ENCODE measurements at places on chromosomes 11 and 22.
A peak's percentile ranks its signal among the peaks of the same experiment; 100 is the strongest.

DNA sequence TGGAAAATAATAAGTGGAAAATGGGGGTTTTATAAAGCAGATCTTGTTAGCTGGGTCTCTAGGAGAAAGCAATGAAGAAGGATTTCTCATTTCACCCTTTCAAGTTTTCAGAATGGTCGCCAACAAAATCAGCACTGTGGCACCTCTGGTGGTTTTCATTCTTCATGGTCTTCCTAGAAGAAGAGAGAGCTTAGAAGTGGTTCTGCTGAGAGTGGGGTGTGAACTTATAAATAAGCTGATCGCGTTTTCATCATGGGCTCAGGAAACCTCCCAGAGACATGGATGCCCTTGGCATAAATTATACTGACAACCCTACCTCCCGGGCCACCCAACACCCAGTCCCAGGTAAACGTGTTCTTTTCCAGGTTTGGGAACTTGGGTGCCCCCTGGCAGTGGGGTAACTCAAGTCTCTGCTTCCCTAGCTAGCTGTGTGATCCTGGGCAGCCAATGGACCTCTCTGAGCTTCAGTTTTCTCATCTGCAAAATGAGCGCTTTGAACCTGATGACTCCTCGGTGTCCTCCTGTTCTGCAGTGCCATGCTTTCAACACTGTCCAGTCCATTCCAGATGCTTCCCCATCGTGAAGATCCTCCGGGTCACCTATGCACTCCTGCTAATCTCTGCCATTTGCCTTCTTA is 72.6 kb upstream of the GRAMD1B start:
- no peak for DNase-seq

DNA sequence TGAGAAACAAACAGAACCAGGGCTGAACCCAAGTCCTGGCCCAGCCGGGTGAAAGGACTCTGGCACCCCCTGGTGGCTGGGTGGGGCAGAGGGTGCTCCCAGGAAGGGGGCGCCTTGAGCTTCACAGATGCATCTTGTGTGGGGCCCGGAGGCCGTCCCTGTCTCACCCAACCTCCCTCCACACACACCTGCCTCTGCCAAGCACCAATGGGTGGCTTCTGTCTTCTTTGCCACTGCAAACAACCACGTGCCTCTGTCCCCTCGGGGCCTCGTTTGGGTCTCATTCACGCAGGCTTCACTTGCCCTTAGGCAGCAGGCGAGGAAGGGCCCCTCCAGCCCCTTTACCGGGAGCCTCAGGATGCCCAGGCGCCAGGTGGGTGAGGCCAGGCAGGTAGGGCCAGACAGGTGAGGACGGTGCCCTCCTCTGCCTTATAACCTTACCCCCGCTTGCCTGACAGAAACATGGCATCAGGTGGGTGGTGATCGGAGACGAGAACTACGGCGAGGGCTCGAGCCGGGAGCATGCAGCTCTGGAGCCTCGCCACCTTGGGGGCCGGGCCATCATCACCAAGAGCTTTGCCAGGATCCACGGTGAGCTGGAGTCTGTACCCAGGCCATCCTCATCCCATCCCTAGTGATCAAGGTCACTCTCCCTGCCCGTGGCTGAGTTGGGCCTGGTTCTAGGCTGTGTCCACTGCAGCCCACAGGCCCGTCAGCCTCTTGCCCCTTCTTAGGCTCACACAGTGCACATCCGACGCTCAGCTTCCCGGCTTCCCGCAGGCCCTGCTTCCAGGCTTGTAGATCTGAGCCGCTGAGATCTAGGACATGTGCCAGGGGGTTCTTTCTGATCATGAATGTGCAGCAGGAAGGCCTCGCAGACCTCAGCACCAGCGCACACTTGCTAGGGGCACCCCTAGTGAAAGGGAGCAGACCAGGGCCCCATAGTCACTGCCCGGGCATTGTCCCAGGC is 17.2 kb downstream of the POLR3H start:
- DNase-seq = peak; percentile 86

DNA sequence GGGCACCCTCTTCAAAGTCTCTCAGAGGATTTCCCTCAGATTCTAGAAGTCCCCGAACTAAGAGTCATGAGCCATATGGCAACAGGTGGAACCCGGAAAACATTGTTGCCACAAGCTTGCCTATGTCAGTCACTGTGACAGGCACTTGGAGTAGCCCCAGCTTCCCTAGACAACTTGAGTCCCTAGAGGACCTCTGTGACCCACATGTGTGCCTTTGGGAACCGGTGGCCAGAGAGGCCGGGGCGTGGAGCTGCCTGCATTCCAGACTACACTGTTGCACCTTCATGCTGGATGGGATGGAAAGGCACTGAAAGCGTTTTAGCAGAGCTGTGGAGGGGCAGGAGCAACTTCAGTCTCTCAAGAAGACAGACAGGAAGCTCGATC is 12.1 kb downstream of the SLC37A2 start:
- no peak for DNase-seq

GRCh38 chr11:134276396-134277182 is 410 bp downstream of the GLB1L3 start:
- no peak for DNase-seq

DNA sequence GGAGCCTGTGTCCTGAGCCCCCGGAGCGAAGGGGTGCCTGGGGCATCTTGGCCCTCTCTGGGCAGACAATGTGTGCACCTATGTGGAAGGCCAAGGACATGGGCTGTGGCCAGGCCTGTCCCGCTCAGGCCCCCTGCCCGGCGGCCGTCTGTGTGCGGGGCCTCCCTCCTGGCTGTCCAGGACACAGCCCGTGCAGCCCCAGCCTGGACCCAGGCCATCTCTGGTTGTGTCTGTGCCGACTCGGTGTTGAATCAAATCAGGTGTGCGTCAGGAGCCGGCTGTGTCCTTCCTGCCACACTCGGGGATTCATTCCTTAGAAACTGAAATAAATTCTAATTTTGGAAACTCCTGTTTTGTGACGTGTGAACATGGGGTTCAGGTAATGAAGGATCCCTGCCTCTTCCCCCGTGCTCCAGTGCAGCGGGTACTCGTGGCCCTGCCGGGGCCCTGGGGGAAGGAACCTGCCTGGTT is 1.5 kb upstream of the SELENOO start:
- no peak for DNase-seq

DNA sequence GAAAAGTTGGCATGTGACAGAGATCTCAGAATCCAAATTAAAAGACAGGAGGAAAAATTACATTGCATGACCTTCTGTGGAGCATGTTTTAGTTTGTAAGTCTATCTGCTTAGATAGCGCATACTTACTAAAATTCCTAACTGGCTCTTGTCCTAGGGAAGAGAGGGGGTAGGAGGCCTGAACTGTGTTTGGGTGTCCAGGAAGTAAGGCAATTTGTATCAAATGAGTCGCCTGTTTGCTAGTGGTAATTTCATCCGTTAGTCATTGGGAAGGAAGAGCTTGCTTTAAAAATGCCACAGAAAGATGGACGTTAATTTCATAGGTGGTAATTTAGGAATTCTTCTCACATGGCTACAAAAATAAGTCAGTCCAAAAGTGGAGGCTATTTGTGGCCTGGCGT is 18.5 kb downstream of the GRK3 start:
- DNase-seq = no peak

- DNase-seq = no peak
Observed at GRCh38 chr11:107998761-107999160, 9.9 kb upstream of the CUL5 start.

DNA sequence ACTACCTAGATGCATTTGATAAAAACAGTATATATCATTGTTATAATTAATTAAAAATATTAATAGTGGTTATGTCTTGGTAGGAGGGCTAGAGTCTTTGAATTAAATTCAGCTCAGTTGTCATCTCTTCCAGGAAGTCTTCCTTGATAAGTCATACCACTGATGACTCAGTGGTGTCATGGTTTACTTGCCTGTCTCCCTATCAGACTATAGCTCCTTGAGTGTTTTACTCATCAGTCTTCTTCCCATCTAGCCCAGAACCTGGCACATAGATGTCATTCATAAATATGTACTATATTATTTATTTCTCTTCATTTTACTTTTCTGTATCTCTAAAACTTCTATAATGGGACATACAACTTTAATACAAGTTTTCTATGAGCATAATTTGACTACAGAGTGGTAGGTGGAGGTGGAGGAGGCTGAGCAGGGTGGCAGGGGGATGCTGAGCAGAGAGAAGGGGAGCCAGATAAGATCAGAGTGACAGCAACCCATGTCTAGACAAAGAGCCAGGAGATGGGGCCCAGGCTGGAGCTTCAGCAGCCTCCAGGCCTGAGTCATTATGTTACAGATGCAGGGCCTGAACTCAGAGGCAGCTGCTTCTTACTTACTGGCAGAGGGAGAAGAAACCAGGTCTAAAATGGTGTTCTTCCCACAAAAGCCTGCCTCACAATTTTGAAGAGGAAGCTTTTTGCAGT is 82.3 kb upstream of the PHOX2A start:
- DNase-seq = no peak

DNA sequence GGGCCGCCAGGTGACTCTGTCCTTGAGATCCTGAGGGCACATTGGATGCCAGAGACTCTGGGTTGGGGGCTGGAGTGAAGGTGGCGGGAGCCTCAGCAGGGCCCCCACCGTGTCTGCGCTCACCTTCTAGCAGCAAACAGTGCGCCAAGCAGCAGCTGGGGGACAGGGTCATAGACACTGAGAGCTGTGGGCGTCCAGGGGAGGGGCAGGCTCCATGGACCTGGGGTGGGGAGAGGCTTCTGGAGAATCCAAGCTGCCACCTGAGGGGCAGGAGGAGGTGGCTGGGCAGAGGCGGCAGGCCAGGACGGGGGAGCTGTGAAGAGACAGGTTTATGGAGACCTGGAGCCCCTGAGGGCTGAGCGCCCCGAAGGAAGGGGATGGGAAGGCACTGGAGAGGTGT is 8.0 kb downstream of the PHRF1 start:
- no peak for DNase-seq

DNA sequence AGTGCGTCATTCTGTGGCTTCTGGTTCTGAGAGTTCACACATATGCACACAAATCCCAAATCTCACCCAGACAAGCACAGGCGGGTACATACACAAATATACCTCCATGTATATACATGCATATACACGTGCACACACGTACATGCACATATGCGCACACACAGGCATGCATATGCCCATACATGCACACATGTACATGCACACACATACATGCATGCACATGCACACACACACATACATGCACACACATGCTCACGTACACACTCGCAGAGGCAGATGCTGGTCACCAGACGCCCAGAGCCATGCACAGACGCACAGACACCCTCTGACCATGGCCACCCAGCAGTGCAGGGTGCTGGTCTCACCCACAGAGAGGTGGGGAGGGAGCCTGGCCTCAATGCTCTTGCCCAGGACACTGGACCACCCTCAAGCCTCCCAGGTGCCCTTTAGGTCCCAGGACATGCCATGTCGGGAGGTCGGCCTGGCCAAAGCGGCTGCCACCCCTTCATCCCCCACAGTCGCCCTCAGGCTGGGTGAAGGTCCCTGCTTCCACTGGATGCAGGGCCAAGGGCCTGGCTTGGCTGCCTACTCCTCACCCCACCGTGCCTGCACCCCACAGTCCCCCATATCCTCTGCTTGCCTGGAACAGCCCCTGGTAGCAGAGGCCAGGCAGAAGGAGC is 9.5 kb downstream of the DUSP8 start:
- no peak for DNase-seq

- DNase-seq = no peak
Observed at GRCh38 chr11:130513132-130513531, 64.7 kb downstream of the ADAMTS15 start.

GRCh38 chr11:69910519-69911309 is 91.5 kb upstream of the FGF3 start:
- no peak for DNase-seq

DNA sequence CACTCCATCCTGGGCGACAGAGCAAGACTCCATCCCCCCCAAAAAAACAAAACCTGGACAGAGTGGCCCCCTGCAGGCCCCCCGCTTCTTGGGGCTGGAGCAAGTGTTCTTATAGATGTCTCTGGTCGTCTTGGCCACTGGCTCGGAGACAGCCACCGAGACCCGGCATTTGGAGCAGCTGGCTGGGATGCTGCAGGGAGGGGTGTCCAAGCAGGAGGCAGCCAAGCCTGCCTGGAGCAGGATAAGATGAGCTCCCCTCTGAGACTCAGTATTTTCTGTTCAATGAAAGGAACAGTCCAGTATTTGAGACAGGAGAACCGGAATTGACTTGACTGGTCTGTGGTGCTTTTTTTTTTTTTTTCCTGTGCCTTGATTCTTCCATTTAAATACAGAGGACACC is 44.5 kb downstream of the BCR start:
- DNase-seq = no peak

GRCh38 chr11:115217726-115218311 is 286.4 kb downstream of the CADM1 start:
- no peak for DNase-seq

DNA sequence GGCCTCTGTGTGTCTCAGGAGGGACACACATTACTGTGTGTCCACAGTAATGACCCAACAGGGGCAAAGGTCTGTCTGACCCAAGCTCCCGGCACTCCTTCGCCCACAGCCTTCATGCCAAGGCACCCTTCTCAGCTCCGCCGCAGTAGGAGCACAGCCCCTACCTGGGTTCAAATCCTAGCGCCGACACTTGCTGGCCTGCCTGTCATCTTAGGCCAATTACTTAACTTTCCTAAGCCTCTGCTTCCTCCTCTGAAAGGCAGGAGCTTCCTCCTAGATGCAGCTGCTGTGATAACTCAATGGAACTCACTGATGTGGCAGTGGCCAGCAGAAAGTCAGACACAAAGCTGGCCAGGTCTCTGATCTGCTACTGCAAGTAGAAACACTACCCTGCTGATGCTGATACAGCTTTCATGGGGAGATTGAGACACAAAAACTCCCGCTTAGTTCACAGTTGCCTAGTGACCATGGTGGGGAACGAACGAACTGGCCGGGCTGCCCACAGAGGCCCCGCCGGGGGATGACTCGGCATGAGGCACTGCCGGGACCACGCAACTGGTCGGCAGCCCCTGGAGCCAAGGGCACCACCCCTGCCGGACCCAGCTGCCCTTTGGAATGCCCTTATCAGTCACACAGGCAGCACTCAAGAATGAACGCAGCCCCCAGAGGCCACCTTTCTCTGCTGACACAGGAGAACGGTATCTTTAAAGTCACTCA is 8.1 kb downstream of the EHD1 start:
- no peak for DNase-seq

DNA sequence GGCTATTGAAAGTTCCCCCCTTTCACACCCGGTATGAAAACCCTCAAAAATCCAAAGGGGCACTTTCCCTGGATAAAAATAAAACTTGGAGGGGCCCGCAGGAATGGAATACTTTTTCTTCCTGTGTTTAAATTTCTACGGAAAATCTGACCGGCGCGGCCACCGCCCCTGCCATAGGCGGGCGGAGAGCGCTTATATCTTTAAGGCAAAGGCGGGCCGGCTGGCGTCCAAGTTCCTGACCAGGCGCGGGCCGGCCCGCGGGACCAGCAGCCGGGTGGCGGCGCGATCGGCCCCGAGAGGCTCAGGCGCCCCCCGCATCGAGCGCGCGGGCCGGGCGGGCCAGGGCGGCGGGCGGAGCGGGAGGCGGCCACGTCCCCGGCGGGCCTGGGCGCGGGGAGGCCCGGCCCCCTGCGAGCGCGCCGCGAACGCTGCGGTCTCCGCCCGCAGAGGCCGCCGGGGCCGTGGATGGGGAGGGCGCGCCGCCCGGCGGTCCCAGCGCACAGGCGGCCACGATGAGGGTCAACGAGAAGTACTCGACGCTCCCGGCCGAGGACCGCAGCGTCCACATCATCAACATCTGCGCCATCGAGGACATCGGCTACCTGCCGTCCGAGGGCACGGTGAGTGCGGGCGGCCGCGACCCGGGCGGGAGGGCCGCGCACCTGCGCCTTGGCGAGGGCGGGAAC is at the start of gene ANO1:
Gene ANO1, plus strand, starts transcription at position 223 of the 686 bp plus-strand sequence. Its CDS starts 290 bp downstream, at position 513.
- no peak for DNase-seq

GRCh38 chr11:37512156-37512780 is 914.2 kb upstream of the RAG2 start:
- no peak for DNase-seq
